Activated CD4-positive, alpha-beta T cell treated with anti-CD3 and anti-CD28 coated beads for 4 hours (primary cell): ENCODE measurements at places on chromosomes 5 and 9.

- DNase-seq, result no peak
Measured at GRCh38 chr5:151030379-151030778, 10.0 kb downstream of the GPX3 start.

DNA sequence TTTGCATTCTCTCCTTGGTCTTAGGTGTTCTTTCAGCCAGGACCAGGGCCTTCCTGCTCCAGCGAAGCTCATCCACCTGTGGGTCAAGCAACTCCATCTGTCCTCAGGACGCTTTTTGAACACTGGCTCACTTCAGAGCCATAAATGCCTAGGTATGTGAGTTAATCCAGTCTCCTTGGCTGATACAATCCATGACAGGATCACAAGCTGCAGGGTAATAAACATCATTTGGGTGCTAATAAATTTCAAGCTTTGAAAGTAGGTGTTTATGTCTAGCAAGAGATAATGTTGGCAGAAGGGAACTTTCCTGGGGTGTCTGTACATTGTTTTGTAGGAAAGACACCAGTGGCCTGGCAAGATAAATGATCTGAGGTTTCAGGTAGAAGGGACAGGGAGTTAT lies 159.2 kb upstream of the TUT7 start:
- DNase-seq, result no peak

DNA sequence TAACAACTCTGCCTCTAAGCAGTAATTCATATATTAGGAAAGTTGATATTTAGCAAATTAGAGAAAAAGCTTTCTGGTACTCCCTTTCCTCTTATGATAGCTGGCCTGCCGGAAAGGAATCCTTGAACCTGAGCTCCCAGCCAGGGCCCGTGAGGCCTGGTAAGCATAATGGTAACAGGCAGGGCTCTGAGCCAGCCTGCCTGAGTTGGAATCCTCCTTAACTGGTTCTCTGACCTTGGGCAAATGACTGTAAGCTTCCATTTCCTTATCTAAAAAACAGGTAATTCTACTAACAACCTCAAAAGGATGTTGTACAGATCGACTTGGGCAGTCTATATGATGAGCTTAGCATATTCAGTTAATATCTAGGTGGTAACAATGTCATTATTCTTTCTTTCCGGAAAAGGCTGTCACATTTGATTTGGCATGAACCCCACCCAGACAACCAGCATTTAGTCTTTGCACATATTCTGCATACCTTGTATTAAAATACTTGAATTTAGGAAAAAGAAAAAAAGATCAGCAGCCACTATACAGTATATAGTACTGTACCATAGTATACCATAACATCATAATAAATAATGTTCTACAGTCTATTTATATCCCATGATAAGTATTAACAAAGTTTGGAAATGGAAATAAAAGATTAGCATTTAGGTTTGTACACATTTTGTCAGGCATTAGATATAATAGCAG lies 55.7 kb upstream of the MAP3K1 start:
- no peak for DNase-seq

DNA sequence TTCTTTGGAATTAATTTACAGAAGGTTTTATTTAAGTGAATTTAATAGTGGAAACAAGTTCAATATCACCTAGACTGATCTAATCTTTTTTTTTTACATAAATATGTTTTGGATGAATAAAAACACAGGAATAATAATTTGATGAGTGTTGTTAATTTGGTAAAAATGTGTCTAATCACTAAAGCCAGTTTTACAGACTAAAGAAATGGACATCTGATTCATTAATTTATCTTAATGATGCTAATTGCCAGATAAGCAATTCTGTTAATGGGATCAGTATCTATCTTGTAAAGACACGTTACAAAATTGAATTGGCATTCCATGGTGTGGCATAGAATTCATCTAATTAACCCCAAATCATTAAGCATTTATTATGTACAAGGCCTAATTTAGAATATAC lies 743.3 kb upstream of the CDH6 start:
- no peak for DNase-seq

GRCh38 chr5:98214240-98215051 lies 559.0 kb upstream of the RGMB start:
- no peak for DNase-seq

DNA sequence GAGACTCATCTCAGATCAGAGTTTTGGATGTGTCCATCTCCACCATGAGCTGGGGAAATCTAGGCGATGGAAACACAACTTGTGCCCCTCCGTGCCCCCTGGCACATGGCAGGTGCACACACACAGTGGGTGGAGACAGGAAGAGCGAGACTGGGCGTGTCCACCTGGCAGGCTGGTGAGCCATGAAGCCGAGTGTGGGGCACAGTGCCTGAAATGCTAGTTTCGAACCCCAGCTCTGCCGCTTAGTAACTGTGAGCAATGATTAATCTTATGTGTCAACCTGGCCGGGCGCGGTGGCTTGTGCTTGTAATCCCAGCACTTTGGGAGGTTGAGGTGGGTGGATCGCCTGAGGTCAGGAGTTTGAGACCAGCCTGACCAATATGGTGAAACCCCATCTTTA lies 80.8 kb upstream of the RNU6ATAC start:
- DNase-seq, result no peak

GRCh38 chr5:66981266-66982055 lies 215.1 kb downstream of the CD180 start:
- DNase-seq, result no peak

GRCh38 chr5:35924122-35924949 lies 14.1 kb downstream of the CAPSL start:
- no peak for DNase-seq

- no peak for DNase-seq
Measured at GRCh38 chr5:59745415-59745863, 148.1 kb downstream of the PDE4D start.

DNA sequence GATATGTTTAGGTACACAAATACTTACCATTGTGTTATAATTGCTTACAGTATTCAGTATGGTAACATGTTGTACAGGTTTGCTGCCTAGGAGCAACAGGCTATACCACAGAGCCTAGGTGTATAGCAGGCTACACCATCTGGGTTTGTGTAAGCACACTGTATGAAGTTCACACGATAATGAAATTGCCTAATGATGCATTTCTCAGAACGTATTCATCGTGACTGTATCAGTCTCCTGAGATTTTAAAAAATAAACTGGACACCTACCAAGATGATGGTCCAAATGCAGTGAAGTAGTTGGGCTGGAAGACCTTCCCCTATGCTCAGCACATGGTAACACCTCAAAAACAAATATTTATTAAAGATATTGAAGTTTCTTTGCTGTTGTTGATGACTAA lies 103.3 kb upstream of the NFIB start:
- DNase-seq, result no peak

- DNase-seq, result no peak
Measured at GRCh38 chr5:75678155-75678554, 39.1 kb downstream of the POC5 start.

DNA sequence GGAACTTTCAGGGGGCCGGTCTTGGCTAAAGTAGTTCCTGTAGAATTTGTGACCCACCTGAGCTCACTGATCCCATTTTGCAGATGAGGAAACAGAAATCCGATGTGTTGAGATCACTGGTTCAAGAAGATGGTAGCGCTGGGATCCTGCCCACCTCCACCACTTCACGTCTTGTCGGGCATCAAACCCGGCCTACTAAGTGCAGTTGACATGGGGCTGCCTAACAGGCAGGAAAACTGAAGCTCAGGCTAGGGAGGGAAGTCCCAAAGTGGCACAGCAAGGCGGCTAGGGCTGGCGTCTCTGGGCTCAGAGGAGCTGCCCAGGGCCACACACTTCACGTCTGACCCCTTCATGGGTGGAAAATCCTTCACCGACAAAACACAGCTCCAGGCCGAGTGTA lies 502 bp upstream of the ENG start:
- DNase-seq, result no peak

DNA sequence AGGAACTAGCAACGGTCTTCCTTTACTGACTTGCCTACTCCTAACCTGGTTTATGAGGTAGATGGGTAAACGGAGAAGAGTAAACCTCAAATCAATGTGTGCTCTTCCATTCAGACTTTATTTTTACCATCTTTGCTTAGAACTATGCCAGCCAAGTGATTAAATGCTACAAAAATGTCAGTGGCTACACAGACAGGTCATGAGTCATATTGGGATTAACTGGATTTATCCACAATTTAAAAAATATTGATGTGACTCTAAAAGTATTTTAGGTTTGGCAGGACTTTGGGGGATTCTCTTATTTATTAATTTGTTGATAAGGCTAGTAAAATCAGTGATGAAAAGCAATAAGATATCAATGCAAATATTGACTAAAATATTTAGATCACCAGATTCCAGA lies 275.0 kb downstream of the PLK2 start:
- no peak for DNase-seq

- no peak for DNase-seq
Measured at GRCh38 chr5:76363352-76364225, 39.5 kb upstream of the IQGAP2 start.

DNA sequence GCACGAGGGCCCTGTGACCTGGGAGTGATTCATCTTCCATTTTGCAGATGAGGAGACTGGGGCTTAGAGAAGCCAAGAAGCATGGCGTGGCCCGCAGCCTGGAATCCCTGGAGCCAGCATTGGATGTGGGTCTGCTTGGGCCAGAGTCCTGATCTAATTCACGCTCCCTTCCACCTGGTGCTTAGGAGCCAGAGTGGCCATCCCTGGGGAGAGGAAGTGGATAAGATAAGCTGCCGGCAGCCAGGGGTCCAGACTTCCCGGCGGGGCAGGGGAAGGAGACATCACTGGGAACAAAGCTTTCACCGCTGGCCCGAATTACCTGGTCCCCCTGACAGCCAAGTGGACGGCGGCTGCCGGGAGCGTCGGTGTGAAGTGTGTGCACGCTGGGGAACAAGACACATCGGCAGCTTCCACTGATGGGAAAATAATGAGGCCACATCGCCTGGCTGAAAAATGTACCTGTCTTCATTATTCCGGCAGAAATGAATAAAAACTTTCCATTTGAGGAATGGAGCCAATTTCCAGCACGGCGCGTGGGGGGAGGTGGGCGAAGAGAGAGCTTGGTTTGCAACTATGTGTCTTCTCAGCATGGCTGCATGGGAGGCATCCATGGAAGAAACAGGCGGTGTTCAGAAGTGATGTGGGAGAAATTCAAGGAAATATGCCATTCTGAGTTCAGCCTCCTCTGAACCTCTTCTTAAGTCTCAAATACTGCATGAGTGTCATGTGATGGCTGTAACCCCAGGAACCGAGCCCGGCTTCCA lies 78.5 kb downstream of the OLFM1 start:
- no peak for DNase-seq

GRCh38 chr9:126494264-126494663 lies 119.5 kb upstream of the LMX1B start:
- no peak for DNase-seq

- DNase-seq, result no peak
Measured at GRCh38 chr5:133354323-133355185, 257.8 kb downstream of the FSTL4 start.

DNA sequence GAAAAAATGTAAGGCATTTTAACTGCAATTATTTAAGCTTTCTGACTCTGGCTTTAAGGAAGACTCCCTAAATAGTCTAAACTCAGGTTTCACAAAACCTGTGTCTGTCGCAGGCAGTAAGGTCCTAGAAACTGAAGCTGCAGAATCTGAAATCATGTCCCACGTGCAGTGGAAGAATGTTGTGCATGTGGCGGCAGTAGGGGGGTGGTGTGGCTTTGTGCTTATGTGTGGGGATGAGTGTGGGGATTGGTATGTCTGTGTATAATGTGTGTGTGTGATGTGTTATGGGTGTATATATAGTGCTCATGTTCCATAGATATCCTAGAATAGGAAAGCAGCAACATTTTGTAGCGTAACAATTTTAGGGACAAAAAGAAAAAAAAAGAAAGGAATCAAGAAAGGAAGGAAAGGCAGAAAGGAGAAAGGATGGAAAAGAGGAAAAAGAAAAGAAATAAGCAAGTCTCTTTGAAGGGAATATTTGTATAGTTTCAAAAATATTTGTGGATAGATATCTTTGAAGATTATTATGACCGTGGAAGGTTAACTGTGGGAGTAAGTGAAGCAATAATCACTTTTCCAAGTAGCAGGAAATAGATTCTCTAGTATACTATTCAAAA lies 6.6 kb downstream of the ANKDD1B start:
- no peak for DNase-seq

DNA sequence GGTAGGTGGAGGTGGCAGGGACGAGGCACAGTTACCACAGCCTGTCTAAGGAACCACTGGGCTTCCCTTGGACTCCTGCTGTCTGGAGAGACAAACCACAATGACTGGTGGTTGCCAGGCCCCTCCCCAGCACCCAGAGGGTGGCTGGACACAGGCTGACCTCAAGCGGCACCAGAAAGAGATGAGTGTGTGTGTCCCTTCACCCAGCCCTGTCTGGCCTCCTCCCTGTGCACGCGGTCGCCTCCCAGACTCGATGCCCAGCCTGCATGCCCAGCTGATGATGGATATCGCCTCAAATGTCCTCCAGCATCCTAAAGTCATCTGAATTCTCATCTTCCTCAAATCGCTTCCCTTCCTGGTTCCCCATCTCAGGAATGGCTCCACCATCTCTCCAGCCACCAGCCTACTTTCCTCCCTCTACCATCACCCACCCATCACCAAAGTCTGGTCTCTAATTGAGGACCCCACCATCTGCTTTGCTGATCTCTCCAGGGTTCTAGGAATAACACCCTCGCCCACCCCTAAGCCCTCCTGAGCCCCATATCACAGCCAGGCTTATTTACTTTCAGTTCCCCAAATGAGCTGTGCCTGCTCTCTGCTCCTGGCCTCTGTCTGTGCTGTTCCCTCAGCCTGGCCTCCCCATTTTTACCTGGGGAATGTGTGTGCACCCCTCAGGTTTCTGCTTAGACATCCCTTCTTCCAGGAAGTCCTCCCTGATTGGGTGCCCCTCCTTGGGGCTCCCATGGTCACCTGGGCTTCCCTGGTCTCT lies 52.5 kb upstream of the GGTA1 start:
- DNase-seq, result no peak

- DNase-seq, result no peak
Measured at GRCh38 chr5:39629946-39630345, 205.2 kb upstream of the DAB2 start.

- DNase-seq, result no peak
Measured at GRCh38 chr5:7391814-7392692, 3.9 kb upstream of the ADCY2 start.

DNA sequence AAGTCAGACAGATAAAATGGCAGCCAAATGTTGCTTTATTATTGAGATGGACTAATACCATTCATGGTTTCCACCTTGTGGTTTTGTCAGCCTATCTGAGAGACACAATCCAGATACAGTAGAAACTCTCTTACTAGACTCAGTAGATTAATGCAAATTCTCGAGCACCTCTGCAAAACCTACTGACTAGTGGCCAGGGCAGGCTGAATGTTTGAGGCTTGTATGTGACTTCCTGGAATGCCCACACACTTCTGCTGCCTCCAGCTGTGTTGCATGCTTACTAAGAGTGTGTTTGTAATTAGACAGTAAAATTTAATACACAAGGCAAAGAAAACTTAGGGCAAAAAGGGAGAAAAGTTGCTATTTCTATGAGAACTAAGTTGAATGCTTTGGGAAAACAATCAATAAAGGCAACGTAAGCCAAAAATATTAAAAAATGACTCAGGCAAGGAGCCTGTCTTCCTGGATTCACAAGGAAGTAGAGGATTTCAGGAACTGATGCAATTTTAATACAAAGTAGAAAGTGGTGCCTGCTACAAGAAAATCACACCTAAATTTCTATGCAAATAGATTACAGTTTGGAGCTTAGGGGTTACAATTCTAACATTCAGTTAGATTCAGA lies 30.2 kb upstream of the CCNG1 start:
- DNase-seq, result no peak
